DMS153 (cell line): ENCODE measurements at places on chromosomes 7 and 10.

DNA sequence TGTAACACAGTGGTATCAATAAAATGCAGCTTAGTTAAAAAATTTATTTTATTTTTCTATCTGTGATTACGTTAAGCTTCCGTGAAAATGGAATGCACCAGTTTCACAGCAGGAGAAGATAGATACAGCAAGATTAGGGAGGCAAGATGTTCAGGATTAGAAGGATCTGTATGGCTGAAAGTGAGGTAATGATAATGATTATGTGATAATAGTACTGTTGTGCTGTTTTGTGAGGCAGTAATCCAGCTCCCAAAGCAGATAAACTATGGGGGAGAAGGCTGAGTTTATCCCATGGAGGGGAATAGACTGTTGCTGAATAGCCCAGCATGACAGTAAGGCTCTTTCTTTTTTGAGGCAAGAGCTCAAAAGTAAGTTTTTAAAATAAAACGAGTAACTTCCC is 216.1 kb upstream of the PRPS1L1 start:
- DNase-seq, result no peak

- DNase-seq, result no peak
Measured at GRCh38 chr10:79311581-79312407, 35.5 kb upstream of the PPIF start.

DNA sequence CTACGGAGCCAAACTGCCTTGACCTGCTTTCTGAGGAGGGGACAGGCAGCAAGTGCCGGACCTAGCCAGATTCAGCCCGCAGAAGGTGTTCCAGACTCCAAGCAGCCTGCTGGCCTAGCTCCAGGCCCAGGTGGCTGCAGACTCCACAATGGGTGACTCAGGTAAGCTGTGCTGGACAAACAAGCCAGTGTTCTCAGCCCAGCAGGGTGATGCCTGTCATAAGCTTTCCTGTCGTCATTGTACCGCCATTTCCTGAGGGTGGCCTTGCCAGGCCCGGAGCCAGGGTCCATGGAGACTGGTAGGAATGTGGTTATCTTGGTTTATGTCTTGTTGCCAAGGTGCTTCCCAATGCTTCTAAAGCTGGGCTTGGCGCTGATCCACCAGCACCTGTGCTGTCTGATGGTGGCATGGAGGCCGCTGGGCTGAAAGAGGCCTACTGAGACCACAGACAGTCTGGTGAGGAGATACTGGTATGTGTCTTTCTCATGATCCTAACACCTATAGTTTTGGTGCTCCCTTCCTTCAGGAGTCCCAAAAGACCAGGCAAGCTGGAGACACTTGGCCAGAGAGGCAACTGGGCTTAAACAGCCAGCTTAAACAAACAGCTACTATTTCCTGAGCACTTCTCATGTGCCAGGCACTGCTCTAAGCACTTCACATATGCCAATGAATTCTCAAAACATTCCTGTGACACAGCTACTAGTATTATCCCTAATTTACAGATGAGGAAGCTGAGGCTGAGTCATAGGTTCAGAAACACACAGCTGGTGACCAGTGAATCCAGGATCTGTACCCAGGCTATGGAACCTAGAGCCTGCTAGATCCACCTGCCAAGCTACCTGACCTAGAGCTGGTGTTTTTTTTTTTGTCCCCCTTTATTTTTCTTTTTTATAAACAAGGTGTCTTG is 42.0 kb downstream of the ZC3HC1 start:
- peak; percentile 66 for DNase-seq

- DNase-seq, result no peak
Measured at GRCh38 chr7:102125127-102125596, 161.5 kb upstream of the SH2B2 start.

DNA sequence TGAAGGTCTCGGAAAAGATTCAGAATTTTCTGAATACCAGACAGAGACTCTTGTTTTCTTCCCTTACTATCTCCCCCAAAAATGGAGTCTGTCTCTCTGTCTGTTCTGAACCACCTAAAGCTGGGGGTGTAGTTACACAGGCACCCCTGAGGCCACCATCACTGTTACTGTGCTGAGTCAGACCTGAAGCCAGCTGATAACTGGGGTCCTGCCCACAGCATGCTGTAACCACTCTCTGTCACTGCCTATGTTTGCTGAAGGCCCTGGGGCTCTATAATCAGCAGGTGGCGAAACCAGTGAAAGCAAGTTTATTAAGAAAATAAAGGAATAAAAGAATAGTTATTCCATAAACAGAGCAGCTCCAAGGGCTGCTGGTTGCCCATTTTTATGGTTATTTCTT is 575.2 kb upstream of the POT1 start:
- DNase-seq, result no peak

GRCh38 chr10:119483001-119483400 is 59.5 kb downstream of the RGS10 start:
- DNase-seq, result no peak

DNA sequence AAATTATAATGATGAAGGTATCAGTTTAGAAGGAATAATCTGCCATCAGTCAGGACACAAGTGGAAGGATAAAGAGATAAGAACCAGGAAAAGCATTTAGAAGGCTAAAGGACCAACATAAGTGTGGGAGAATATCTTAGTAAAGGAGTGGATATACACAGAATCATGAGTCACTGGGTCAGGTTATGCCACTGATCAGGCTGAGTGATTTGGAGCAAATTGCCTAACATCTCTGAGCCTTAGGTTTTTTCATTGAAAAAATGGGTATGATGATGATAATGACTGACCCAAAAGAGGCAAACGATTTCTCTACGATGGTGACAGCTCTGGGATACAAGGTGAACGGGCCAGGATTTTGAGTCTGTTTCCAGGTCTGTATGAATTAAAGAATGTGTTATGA is 2.8 kb upstream of the CUL1 start:
- no peak for DNase-seq

GRCh38 chr7:67447297-67447696 is 450.7 kb downstream of the TYW1 start:
- no peak for DNase-seq
